ENCODE measurements at places on chromosomes 5 and 9. TPM values are rescaled to one million over a fixed set of nuclear protein-coding genes. Genes with fewer than 3 reads are reported as not detected.

OLFML2A gene
- 11.4 TPM for total RNA-seq

TOR1A gene
- total RNA-seq: 37.6 TPM

LRRTM2 gene
- total RNA-seq: not detected

CENPH gene
- total RNA-seq: 75.7 TPM

GRXCR2 gene
- total RNA-seq: not detected

INSL4 gene
- not detected for total RNA-seq

IGFBPL1 gene
- total RNA-seq: 36.6 TPM

COL5A1 gene
- 12.0 TPM for total RNA-seq

KLF9 gene
- 0.98 TPM for total RNA-seq

IFNA21 gene
- total RNA-seq: not detected

SRP19 gene
- 78.6 TPM for total RNA-seq

N4BP3 gene
- total RNA-seq: 36.0 TPM

MELK gene
- 53.1 TPM for total RNA-seq

ADRB2 gene
- 0.65 TPM for total RNA-seq

RLN1 gene
- total RNA-seq: 1.3 TPM

NMRK1 gene
- 8.1 TPM for total RNA-seq

WDR38 gene
- total RNA-seq: not detected

FOXD1 gene
- 0.73 TPM for total RNA-seq

CTSV gene
- total RNA-seq: 113 TPM

RNF183 gene
- not detected for total RNA-seq

SLC34A1 gene
- not detected for total RNA-seq

FOXD4L3 gene
- not detected for total RNA-seq

GABRA1 gene
- total RNA-seq: 17.3 TPM

PCDH1 gene
- 101 TPM for total RNA-seq

SCGB3A2 gene
- total RNA-seq: 63.6 TPM

LHX3 gene
- not detected for total RNA-seq

SEMA4D gene
- total RNA-seq: 70.4 TPM

WNT8A gene
- total RNA-seq: 0.27 TPM

HRCT1 gene
- not detected for total RNA-seq

DMAC1 gene
- total RNA-seq: 92.5 TPM

FXN gene
- total RNA-seq: 41.6 TPM

ALDH1B1 gene
- total RNA-seq: 78.5 TPM

PALM2AKAP2 gene
- total RNA-seq: 11.8 TPM

LHX6 gene
- 1.2 TPM for total RNA-seq

F12 gene
- 6.5 TPM for total RNA-seq

CNTNAP3B gene
- total RNA-seq: 2.9 TPM

DMRT3 gene
- total RNA-seq: not detected

MTRR gene
- 53.8 TPM for total RNA-seq

BHMT2 gene
- total RNA-seq: not detected

PAEP gene
- not detected for total RNA-seq

NNT gene
- 19.6 TPM for total RNA-seq

PLPPR1 gene
- total RNA-seq: 1.2 TPM
